Memory B cell (primary cell): ENCODE measurements at places on chromosomes 2 and 18.

- DNase-seq = peak; percentile 73
Measured at GRCh38 chr18:13562494-13563029, 163.8 kb downstream of the FAM210A start.

GRCh38 chr2:47180531-47180930 lies 25.4 kb upstream of the STPG4 start:
- DNase-seq = no peak

GRCh38 chr2:58866040-58866439 lies 624.9 kb upstream of the FANCL start:
- DNase-seq = no peak

GRCh38 chr18:59704146-59704545 lies 6.9 kb upstream of the CCBE1 start:
- no peak for DNase-seq

DNA sequence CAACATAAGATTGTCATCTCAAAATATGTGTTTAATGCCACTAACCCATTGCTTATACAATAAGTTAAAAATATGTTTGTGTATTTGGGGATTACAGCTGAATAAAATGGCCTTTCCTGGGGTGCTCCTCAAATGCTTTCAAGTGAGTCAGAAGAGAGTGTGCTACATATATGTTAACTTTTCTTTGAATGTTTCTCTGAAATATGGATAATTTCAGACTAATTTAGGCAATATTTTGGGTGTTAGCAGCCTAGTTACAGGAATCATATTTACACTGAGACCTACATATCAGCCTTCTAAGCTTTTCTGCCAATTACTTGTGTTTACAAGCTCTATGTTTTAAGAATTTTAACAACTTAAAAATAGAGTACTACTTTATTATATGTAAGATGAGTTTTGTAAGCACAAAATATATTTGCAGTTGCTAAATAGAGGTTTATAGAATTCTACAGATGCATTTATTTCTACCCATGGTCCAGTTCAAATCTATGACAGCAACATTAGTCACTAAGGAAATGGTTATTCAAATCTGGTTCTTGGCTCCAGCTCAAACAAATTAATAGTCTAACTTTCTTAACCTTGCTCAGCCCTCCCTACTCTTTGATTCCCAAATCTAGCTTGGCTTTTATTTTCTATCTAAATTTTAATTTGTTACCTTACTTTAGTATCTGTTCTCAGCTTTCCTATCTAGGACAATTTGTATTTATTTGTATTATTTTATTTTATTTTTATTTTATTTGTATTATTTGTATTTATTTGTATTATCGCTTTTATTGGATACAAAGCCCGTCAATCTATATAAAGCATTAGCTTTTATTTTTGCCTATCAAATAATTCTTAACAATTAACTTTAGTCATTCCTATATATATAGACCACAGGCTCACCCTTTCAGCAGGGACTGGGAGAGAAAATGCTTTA lies 48.9 kb downstream of the FSIP2 start:
- no peak for DNase-seq

- DNase-seq = no peak
Measured at GRCh38 chr2:236932831-236933361, 152.8 kb upstream of the COPS8 start.

DNA sequence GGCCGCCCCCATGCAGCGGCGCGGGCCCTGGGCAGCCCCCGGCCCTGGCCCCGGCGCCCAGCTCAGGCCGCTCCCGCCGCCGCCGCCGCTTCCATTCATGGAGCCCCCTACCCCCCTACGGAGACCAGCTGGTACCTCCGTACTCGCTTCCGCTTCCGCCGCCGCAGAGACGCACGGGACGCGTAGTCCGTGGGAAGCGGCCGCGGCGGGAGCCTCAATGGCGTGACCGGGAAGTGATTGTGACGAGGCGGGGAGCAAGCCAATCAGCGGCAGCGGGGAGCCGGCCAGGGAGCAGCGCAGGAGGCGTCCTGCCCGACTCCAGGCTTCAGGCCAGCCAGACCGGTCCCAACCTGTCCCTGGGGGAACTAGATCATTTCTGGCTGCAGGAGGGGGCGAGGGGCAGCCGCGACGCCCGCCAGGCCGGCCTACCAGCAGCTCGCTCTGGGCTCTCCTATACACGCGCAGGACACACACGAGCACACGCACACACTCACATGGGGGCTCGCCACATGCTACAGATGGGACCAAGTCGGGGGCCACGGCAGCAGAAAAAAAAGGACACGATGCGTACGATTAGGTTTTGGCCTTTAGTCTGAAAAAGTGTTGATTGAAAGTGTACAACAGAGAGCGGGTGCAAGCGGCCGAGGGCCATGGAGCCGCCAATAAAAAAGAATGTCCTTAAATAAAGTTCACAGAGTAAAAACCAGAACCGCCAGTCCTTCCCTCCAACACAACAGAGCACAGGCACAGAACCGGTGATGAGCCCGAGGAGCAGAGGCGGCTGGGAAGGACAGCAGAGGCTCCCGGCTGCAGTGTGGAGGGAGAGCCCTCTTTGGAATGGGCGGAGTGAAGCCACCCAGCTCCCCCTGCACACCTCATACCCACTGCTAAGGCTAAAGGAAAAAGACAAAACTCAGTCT lies at the start of gene ZNF513:
TSS of gene ZNF513 (minus strand) at position 109 of the 920 bp plus-strand sequence. CDS start 208 bp downstream, outside the sequence.
- DNase-seq = peak; percentile 76

GRCh38 chr2:240983361-240983995 lies 14.9 kb upstream of the SNED1 start:
- DNase-seq = peak; percentile 66

DNA sequence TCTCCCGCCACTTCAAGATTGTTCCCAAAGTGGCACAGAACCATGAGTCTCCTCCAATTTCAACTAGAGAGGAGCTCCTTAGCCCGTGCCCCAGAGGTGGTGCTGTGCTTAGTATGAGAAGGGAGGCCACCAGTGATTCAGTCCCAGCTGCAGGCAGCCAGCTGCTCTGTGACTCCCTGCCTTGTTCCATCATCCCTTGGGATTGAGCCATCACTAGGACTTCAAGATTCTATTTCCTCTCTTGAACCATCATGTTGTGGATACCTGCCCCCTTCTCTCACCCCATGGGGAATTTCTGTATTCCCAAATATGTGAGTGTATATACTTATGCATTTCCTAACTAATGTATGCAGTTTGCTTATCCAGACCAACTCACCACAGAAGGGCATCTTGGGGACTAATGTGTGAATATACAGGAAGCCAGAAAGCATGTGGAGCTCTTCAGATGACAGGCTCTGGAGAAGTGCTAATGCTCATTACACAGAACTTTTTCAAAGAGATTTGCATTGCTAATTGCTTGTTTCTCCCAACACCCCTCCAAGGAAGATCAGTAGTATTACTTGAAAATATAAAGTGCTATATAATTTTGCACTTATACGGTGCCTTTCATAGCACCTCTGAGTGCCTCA lies 111.0 kb upstream of the MAP3K20 start:
- DNase-seq = no peak

DNA sequence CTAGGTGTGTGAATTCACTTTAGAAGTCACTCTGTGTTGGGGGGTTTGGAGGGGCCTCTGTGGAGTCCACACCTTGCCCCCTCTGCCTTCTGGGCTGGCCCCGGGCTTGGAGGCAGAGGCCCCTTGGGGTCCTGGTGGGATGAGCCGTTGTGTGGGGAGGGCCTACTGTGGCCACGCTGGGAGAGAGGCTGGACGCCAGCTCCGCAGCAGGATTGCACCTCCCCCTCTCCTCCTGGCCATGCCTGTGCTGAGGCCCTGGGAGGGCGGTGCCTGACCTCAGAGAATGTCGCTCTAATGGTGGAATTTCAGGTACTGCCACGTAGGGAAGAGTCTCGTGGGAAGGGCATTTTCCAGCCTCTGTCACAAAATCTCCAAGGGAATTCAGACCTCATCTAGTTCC lies 237.0 kb downstream of the ATAD2B start:
- DNase-seq = no peak

GRCh38 chr18:79548986-79549637 lies 130.5 kb upstream of the CTDP1 start:
- no peak for DNase-seq

DNA sequence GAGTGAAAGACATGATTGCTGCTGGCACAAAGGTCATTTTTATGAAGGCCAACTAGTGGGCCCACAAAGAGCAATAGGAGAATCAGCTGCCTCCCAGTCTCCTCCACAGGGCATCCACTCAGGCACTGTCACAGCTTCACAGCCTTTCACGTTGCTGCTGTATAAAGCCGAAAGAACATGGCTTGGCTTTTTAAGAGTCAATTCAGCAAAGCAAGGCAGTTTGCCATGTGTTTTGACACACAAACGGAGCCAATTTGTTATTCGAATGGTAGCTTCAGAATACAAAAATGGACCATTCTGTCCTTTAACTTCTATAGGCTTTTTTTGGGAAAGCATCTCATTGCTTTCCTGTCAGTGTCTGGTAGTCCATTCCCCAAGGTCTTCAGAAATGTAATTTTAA lies 283.4 kb upstream of the PARD3B start:
- DNase-seq = no peak

GRCh38 chr2:170716851-170717598 lies 1.9 kb downstream of the SP5 start:
- DNase-seq = no peak

GRCh38 chr2:198701481-198701880 lies 756.3 kb downstream of the SATB2 start:
- no peak for DNase-seq

DNA sequence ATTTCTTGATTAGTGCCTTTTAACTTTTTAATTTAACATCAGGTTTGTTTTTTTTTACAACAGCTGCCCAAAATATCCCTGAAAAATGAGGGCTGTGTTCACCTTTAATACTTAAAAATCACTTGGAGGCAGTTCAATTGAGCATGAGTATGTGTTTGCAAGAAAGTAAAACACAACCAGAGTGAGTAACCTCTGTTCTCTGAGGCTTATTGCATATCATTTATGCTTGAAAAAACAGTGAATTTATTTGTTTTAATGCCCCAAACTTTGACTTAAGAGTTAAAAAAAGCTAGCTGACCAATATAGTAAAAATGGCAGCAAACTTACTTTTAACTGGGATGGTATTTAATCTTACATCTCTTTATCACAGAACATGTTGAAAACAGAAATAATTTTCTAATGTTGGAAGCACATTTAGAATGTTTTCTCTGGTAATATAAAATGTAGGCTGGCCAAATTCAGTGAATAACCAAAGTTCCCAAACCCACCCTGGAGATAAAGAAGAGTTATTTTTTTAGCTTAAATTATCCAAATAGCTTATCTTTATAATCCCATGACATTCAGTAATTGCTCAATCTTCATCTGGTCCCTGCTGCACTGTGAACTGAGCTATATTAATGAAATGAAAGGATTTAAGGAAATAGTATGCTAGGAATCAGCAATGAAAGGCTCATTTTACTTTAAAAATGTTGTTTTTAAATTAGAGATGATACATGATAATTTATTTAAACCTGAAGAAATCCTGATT lies 24.8 kb upstream of the EFEMP1 start:
- no peak for DNase-seq

- no peak for DNase-seq
Measured at GRCh38 chr18:66761166-66761565, 157.3 kb upstream of the CDH19 start.

DNA sequence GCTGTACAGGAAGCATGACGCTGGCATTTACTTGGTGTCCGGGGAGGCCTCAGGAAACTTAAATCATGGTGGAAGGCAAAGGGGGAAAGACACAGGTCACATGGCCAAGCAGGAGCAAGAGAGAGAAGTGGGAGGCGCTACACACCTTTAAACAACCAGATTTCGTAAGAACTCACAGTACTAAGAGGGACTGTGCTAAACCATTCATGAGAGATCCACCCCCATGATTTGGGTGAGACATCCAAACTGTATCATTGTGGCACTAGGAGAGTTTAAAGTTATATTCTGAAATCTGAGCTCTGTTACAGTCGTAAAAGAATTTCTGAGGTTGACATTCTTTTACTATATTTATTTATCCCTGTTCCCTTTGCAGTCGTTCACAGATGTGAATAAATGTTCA lies 116.6 kb downstream of the ICA1L start:
- no peak for DNase-seq

DNA sequence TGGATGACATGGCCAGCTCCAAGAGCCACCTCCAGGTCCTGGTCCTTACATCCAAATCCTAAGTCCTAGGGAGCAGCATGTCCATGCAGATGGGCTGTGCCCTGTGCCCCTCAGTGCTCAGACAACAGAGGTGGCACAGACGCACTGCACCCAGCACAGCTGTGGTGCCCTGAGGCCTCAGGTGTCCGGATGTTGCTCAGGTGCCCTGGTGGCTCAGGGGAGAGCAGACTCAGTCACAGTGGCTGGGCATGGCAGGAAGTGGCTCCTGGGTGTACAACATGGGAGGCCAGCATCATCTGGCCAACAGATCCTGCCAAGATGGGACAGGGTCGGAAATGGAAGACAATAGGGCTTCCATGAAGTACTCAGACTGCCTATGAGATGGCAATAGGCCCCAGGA lies 50.1 kb downstream of the TIMM21 start:
- no peak for DNase-seq

DNA sequence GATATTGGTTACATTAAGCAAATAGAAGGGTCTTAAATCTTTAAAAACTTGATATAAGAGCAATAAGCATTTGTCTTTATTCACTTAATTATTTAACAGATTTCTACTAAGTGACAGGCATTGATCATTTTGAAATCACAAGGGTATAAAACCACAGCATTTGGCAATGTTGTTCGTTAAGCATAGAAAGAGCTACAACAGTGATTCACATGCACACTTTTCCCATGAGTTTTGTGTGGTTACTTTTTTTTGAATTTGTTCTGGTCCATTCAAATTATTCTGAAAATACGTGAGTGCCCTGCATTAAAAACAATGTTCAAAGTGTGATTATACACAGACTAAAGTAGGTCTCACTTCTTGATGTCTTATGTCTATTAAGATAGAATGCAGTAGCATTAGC lies 52.2 kb downstream of the LYPD6B start:
- no peak for DNase-seq

DNA sequence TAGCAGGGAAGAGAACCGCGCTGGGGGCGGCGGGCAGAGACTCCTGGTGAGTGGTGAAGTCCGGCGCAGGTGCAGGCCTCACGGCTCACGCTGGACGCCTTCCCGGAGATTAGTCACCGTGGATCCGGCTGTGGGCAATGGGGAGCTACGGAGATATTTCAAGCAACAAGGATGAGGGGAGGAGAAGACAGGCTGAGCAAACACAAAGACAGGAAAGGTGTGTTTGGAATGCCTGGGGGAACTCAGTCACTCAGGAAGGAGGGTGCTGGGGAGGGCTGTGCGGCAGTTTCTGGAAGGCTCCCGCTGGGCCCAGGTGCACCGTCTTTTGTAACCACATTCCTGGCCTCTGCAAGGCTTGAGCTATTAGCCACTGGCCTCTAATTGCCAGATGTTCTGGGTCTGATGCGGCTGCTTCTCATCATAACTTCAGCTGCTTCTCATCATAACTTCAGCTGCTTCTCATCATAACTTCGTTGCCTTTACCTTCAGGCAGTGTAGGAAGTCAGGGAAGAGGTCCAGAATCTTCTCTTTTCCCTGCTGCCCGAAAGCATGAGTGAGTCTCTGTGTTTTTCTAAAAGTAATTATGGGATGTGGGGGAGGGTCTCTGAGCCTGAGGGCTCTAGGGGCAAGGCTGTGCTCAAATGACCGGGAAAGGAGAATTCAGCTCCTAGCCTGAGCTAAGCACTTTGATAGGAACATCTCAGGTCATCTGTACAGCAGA lies 118.9 kb downstream of the PXDN start:
- DNase-seq = no peak

GRCh38 chr2:41182961-41183360 lies 731.1 kb upstream of the SLC8A1 start:
- DNase-seq = no peak
